ENCODE measurements at places on chromosomes 6 and 20. TPM values are rescaled to one million over a fixed set of nuclear protein-coding genes. Genes with fewer than 3 reads are reported as not detected.

DNA sequence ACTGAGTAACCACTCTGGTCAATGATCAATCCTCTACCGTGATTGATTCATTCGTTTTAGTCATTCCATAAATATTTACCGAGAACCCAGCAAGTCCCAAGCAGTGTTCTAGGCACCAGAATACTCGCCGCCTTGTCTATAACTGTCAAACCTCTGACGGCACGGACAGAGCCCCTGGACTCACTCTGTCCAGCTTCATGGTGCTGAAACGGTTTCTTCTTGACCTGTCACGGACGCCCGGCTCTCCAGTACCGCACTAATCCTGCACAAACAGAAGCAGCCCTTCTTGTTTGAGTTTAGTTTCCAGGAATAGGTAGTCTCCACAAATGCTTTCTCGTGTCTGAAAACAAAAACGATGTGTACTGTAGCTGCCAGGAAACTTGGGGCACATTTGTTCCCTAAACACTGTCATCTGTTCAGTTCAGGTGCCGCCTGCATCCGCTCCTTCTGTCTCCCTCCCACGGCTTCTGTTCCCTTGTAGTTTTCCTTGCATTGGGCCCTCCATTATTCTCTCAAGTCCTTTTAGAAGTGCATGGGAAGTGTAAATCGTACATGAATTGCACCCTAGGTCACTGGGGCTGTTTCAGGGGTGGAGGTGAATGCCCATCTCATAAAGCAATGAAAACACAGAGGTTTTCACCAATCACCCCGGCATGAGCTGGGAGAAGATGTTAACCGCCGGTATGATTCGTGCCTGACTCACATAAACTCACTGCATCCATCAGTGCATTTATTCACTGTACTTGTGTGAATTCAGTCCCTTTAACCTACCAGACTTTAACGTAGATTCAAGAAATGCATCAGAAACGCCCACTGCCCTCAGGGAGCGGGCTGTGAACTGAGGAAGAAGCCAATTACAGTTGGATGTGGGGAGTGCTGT lies 209.3 kb upstream of the CDH4 start:
- DNase-seq: no peak

- DNase-seq: no peak
Measured at GRCh38 chr6:35026434-35027222, 114.5 kb downstream of the TCP11 start.

GRCh38 chr6:144477396-144477795 lies 192.3 kb downstream of the UTRN start:
- no peak for DNase-seq

DNA sequence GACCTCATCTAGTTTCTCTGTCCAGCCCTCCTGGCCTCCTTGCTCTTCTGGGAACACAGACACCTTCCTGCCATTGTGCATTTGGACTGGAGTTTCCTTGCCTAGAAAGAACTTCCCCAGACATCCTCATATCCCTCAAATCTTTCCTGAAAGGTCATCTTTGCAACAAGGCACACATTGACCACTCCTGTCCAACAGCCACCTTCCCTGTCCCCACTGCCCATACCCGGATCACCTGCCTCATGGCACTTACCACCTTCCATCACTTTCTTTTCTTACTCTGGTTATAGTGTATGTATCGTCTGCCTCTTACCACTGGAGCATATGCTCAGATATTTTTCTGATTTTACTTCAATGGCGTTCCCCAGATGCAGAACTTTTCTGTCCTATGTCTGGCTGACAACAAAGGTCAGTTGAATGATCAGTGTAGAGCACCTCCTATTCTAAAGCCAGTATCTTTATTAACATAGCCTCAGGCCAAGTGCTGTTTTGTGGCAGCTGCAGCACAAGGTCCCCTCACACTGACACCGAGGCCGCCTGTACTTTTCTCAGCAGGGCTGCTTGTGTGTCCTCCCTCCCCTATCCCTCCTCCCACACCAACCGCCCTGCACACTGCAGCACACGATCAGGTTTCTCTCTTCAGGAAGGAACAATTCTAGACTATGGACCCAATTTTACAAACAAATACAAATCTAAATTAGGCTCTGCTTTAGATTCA lies 4.1 kb downstream of the HLA-C start:
- DNase-seq: no peak

Gene FAM50B
- total RNA-seq: 5.2 TPM

Gene SNRPB2
- total RNA-seq: 68.3 TPM

Data from urinary bladder (tissue), 4 donors.